ENCODE measurements at places on chromosomes 1 and 21.
A peak's percentile ranks its signal among the peaks of the same experiment; 100 is the strongest.

DNA sequence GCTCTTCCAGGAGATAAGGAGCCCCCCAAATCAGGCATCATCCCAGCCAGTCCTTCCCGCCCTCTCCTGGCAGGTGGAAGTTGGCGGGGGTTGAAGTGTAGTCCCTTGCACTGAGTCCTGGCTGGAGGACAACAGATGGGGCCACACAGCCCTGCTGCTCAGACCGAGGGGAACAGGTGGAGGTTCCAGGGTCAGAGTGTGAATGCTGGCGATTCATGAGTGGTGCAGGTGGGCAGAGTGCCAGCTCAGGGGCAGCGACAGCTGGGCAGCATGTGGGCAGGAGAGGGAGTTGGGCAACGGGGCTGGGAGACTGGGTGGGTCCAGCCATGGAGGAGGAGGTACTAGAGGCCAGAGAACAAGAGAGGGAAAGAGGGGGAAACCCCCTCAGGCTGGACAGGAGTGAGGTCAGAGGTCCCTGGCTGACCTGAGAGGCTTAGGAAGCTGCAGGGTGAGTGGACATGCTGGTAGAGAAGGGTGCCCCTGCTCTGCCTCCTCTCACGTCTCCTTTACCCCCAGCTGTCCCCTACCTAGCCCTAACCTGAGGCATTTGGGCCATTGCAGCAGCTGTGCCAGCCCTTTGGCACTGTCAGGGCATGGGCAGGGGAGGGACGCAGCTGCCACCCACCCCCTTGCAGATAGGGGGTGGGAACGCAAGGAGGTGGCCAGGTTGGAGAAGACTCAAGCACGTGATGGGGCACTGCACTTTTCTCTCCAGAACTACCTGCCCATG, 11.3 kb upstream of the ADORA1 start:
- DNase-seq = no peak

DNA sequence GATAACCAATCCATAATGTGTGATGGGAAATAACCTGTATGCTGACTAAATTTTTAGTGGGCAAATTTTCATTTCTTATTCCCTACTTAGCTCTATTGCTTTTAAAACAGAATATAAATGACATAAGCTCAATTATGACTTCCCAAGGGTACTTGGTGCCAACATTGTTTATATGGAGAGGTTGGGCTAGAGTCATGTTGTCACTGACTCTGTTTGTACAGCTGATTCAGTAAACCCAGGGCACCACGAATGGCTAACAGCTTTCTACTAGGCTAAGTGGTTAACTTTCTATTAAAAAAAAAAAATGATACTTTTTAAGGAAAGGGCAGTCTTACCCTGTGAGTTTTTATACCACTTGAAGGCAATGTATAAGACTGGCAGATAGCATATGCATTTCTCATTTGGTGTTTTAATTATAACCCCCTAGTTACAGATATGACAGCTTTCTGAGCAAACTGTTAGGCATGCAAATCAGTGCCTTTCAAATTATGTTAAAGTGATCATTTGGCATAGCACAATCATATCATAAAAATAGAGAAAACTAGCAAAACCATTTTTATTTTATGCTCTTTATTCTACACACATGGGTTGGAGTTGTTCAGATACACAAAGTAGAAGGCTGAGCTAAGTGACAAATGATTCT, 147.1 kb downstream of the DNM3 start:
- DNase-seq = no peak

- DNase-seq = no peak
These were observed 68.5 kb downstream of the RUNX1 start for GRCh38 chr21:34980423-34981115.

DNA sequence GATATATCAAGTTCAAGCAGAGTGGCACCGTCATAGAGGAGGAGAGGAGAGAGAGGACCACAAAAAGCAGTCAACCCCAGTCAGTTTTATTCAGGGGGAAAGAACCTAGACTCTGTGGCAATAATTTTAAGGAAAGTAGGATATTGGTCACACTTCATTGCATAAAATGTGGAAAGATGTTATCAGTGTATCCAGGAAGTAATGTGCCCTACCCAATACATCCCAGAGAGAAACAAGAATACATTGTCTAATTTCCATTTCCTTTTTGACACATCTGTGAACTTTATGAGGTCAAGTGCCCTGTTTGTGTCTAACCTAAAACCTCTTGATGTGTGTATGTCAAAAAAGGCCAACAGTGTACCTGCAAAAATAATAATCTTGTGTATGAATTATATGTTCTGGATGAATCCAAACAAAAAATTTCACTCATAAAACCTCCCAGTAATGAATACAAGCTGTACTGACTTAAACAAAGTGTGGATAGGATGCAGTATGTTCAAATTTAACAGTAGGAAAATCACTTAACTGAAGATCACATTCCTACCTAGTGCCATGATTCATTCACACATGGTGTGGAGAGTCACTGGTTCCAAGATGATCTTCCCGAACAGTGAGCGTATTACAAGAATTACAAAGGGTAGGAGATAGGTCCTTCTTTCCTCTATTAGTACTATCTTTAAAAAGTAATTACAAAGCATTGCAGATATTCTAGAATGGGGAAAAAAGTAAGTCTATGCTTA, 712.1 kb upstream of the CXADR start:
- no peak for DNase-seq

DNA sequence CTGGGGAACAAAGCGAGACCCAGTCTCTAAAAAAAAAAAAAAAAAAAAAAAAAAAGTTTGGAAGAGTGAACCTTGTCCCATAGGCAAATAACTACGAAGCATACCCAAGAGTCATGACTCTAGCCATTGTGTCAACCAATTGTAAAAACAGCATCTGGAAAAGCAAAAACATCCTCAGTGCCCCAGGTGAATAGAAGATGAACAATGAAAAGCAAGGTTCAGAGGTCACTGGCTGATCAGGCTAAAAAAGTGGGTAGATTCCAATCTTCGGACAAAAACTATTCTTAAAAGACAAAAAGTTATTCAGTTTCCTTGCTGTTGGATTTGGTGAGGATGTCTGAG, 11.1 kb upstream of the IRF2BP2 start:
- no peak for DNase-seq

DNA sequence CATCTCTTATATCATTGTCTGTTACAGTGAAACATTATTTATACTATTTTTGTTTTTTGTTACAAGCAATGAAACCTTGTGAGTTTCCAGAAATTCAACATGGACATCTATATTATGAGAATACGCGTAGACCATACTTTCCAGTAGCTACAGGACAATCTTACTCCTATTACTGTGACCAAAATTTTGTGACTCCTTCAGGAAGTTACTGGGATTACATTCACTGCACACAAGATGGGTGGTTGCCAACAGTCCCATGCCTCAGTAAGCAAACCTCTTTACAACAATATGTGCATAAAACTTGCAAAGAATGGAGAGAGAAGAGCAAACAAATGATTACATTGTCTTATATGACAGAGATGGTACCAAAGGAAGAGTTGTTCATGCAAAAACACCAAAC, 22.4 kb downstream of the CFHR4 start:
- no peak for DNase-seq

DNA sequence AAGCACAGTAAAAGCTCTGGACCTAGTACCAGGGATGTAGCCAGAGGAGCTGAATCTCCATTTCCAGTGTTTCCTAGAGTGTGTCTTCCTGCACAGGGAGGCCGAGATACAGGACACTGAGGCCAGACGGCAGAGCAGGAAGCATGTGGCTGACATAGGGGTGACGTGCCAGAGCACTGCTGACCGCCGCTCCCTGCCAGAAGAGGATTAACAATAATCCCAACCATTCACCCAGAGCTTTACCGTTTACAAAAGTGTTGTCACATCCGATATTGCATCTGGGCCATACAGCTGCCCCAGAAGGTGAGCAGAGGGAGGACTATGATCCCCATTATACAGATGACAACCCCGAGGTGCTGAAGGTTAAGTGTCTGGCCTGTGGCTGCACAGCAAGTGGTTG, 5.8 kb upstream of the CLDN19 start:
- DNase-seq = no peak

DNA sequence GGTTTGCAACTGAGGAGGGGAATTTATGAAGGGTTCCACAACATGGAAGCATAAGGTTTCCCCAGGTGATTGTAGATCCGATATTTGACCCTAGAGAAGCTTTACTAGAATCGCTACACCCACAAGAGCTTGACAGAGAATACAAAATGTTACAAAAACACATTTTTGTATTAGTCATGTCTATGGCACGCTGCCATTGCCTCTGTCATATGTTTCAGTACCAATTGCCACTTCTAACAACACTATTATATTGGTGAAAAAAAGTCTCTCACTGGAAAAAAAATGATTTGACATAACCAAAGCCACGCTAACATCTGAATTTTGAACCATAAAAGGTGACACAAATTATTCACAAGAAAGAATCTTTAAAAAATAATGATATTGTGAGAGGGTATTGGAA, 214.5 kb downstream of the KCNT2 start:
- DNase-seq = peak; percentile 73

- DNase-seq = no peak
These were observed 16.5 kb upstream of the ZMYM1 start for GRCh38 chr1:35062518-35063196.

DNA sequence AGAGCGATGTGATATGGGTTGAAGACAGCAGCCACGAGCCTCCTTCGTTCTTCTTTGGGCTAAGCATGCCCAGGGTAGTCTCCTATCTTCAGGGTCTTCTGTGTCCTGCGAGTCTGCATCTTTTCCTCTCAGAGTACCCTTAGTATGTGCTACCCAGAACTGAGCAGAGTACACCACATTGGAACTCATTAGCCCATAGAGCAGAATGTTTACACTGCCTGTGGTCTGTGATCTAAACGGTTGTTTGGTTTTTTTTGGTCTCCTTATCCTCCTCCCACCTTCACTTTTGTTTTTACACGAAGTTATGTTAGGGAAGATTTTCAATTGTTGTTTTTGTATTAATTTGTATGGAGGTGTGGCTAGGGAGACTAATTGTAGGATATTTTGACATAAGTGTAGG, 126.4 kb downstream of the NEK7 start:
- DNase-seq = no peak

DNA sequence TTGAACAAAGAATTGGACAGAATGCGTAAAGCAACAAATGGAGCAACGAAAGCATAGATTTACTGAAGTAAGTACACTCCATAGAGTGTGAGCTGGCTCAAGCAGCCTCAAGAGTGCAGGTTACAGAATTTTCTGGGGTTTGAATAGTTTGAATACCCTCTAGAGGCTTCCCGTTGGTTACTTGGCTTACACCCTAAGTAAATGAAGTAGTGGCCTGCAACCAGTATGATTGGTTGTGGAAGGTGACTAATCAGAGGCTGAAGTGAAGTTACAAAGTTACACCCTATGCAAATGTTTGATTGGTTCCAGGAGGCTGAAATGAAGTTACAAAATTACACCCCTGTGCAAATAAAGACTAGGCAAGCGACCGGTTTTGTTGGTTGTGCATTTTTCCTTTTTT, 10.9 kb downstream of the TCEANC2 start:
- no peak for DNase-seq

DNA sequence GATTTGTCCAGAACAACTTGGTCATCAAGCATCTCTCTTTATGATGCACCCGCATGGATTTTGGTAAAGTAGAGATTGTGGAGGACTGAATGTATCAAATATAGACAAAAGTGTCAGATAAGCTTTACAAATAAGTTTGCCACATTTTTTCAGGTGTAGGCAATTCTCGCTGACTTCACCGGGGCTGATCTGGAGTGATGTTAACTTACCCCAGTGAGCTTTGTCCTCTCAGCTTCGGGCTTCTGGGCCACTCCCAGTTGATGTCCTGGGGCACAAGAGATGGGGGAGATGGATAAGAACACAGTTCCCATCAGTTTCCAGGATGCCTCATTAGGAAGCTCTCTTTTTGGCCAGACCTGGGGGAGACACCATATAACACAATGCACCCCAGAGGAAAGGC, 117.7 kb downstream of the ETS2 start:
- no peak for DNase-seq
